ENCODE measurements at places on chromosomes 1 and 21. TPM values are rescaled to one million over a fixed set of nuclear protein-coding genes. Genes with fewer than 3 reads are reported as not detected.

The DMRTA2 gene
- total RNA-seq = 0.16 TPM

The AK4 gene
- 22.4 TPM for total RNA-seq

The ATF6 gene
- total RNA-seq = 13.1 TPM

The LEFTY2 gene
- total RNA-seq = not detected

The IGFN1 gene
- 1.1 TPM for total RNA-seq

The GPR37L1 gene
- 0.14 TPM for total RNA-seq

The AMY1B gene
- total RNA-seq = not detected

The RBM11 gene
- total RNA-seq = not detected

The SLAMF9 gene
- total RNA-seq = 0.40 TPM

The S100A5 gene
- total RNA-seq = 0.42 TPM

The ERG gene
- not detected for total RNA-seq

The CCDC18 gene
- 5.2 TPM for total RNA-seq

The OR2T11 gene
- total RNA-seq = not detected

The TRPM2 gene
- total RNA-seq = 9.3 TPM

The CLCA4 gene
- not detected for total RNA-seq

The OVAAL gene
- total RNA-seq = not detected

The CD247 gene
- total RNA-seq = 0.15 TPM

The VSIG8 gene
- 0.07 TPM for total RNA-seq

The FAM78B gene
- 0.31 TPM for total RNA-seq

The SLC22A15 gene
- total RNA-seq = 0.72 TPM

The PEX10 gene
- total RNA-seq = 23.7 TPM

The LIPI gene
- total RNA-seq = not detected

The FAM229A gene
- 2.9 TPM for total RNA-seq

The C1orf185 gene
- total RNA-seq = not detected

The ARL8A gene
- total RNA-seq = 47.6 TPM

The SORT1 gene
- total RNA-seq = 3.8 TPM

The ADAMTS5 gene
- total RNA-seq = not detected

The ATP13A2 gene
- total RNA-seq = 29.3 TPM

The KLF17 gene
- total RNA-seq = 0.33 TPM

The TMPRSS15 gene
- not detected for total RNA-seq

The S100A7 gene
- not detected for total RNA-seq

The UTS2 gene
- total RNA-seq = not detected

The CA14 gene
- not detected for total RNA-seq

The SPRR1B gene
- total RNA-seq = not detected

The S100A3 gene
- 97.4 TPM for total RNA-seq

The STUM gene
- total RNA-seq = not detected
